ENCODE measurements at places on chromosomes 12 and 14.

DNA sequence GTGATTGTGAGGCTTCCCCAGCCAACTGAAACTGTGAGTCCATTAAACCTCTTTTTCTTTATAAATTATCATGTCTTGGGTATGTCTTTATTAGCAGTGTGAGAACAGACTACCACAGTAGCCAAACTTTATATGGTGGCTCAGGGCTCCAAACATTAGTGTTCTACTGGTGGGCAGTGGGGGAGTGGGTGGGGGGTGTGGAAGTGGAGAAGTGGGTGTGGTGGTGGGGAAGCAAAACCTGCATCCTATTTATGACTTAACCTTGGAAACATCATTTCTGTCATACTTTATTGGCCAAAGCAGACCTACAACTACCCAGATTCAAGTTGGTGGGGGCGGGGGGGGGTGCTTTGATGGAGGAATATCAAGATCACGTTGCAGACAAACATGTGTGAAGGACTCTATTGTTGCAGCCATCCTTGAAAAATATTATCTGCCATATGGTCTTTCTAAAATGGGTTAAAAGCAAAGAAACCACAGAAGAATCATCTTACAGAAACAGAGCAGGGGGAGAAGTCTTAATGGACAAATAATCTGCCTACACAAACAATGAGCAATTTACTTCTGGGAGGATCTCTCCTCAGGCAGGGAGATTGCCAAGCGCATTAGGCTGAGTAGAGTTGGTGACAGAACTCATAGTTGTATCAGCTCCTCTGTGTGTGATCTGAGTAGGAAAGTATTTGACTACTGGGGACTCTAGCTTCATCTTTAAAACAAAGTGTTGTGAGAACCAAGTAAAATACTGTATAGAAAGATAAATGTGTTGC is 1.4 kb upstream of the PWP1 start:
- DNase-seq, result no peak

DNA sequence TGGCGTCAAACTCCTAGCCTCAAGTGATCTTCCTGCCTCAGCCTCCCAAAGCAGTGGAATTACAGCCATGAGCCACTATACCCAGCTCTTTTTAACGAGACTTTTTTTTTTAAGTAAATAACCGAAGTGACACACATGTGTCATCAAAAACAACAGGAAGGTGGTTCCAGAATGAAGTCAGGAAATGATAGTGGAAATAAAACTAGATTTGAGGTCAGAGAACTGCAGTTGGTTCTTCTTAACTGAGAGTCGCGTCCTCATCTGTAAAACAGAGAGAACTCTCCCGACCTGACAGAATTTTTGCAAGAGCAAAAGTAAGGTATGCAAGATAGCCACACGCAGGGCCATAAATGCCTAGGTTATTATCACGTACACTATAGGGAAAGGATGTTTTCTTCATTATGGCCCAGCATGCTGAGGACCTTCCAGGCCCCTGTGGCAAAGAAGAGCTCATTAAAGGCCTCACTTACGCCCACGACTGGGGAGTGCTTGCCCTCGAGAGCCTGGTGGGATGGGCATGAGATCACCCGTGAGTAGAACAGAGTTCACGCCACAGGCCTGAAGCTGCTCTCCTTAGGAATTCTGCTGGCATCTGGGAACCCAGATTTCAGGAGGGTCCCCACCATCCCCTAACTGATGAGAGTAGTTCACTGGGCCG is 67.2 kb downstream of the SCARB1 start:
- DNase-seq, result no peak

DNA sequence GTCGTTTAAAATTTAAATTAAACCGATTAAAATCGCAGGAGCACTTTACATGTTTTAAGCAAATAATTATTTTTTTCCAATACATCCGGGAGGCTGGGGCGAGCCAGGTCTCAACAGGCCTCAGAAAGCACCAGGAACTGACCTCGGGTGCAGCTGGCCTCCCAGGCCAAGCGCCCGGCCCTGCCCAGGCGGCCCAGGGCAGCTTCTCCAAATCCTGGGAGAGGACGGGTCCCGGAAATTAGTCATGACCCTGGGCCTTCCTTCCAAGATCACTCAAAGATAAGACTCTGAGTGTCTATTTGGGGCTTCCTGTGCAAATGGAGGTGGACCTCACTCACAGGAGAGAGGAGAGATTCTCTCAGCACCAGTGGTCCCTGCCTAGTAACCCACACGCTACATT is 177.1 kb downstream of the BCL11B start:
- no peak for DNase-seq

DNA sequence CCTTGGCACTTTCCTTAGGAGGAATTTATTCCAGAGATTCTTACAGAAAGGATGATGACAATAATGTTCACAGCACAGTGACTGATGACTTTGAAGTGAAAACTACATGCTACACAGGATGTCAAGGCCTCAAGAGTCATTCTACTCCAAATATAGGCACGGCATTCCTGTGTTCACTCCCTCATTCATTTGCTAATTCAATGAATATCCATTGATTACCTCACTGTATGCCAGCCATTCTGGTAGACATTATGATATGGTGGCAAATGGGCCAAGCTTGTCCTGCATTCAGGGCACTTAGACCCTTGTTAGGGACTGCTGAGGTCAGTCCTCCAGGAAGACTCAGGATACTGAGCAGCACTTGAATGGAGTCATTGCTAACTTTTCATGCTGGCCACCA is 48.0 kb downstream of the FOXN4 start:
- no peak for DNase-seq

DNA sequence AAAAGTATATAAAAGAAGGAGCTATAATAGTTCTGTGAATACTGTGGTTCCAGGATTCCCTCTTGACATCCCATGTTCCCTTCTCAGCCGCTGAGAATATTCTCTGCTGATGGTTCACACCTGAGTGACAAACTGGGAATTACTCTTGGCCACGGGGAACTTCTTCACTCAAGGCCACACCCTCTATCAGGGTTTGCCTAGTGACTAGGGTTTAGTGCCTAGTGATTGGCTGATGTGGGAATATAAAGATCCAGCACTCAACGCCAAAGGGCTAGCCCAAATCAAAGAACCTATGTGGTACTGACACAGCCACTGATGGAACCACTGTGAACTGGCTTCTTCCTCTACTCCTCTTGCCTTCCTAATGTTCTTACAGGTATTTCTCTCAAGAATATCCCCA is 248.4 kb downstream of the ASCL1 start:
- no peak for DNase-seq

DNA sequence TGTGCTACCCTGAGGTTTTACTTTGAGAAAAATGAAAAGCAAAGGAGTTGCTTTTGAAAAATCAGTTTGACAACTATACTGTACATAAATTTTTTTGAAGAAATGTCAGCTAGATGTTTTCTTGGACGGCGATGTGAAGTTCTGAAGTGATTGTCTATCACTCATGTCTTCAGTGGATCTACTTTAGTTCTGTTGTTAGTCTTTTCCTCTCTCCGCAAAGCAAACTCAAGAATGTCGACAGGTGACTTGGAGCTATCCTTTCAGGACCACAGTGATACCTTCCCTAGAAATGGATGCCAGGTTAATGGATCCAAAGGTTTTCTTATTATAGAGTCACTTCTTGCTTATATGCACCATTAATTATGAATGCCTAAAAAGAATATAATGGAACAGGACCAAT is 1.2 kb downstream of the PTPRO start:
- DNase-seq, result no peak

DNA sequence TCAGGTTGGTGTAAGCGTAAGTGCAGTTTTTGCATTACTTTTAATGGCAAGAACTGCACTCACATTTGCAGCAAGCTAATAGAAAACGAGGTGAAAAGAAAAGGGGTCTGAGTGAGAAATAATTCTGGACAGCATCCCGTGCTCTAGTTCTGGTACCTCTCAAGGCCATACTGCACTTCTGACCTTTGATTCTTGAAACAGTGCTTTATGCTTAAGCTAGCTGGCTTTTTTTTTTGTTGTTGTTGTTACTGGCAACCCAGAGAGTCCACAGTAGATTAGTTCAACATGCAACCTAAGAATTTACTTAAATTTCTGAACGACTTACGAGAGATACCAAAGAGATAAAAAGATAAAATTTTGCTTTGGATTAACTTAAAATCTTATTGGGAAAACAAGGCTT is 75.2 kb upstream of the PRKD1 start:
- DNase-seq, result no peak

DNA sequence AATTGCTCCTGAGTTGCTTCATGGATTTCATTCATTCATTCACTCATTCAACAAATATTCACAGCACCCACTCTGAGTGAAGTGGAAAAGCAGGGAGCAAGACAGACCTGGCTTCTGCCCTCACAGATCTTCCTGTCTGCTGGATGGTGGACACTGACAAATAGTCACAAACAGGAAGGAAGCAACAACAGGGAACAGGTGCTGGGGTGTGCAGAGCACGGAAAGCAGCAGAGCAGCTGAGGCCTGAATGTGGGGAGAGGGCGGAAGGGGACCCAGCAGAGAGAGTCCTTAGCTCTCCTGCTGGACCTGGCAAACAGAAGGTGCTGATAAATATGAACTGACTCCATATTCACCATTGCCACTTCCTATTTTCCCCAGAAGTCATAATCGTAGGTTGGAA is 54.4 kb downstream of the SETD3 start:
- no peak for DNase-seq

DNA sequence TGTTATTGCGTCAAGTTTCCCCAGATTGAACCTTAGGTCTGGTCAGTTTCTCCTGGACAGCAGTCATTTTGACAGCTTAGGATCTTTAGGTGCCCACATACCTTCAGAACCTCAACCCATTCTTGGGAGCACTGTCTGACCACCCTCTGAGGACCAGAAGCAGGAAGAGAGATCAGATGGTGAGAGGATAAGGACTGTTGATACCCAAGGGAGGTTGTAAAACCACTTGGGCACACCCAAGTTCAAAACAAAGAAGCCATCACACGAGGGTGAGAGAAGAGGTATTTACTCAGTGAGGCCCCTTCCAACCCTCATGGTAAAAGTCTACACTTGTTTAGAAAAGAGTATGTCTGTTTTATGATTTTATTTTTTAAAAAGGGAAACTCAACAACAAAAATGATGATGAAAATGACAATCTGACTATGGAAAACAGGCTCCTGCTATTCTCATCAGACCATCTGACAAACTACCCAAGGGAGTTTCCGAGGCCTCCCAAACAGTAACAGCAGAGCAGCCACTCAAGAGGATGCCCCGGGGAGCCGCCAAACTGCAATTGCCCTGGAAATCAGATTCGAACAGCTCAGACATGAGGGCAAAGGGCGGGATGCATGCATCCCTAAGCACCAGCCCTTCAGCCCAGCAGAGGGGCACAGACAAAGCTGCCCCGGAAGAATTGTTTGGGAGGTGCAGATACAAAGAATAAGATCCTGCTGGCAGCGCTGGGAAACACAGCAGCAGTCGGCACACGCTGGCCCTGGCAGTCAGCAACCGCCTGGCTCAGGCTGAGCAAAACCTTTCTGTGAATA is 162.6 kb upstream of the PLEKHG7 start:
- no peak for DNase-seq

- no peak for DNase-seq
Measured at GRCh38 chr12:81350309-81350708, 272.4 kb downstream of the ACSS3 start.

- no peak for DNase-seq
Measured at GRCh38 chr12:128418944-128419343, 152.0 kb downstream of the TMEM132C start.

DNA sequence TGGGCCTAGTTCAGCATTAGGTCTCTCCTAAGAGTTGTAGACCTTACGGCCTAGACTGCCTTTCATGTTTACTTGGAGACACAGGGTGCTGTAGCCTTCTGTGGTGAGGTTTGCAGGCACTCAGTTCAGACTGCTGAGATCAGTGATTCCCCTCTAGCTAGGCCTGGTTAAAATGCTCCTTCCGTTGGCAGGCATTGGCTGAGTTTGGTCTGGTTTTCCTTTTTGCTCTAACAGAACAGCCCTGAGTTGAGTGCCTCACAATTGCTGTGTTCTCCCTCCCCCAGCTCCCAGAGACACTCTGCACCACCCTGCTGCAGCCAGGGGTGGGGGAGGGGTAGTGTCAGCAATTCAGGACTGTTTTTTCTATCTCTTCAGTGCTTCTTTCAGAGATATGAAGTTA is 178.9 kb upstream of the DYRK2 start:
- no peak for DNase-seq

GRCh38 chr12:106962286-106962685 is 6.6 kb downstream of the TMEM263 start:
- DNase-seq, result no peak

- DNase-seq, result no peak
Measured at GRCh38 chr12:125533434-125534029, 468.3 kb downstream of the AACS start.

DNA sequence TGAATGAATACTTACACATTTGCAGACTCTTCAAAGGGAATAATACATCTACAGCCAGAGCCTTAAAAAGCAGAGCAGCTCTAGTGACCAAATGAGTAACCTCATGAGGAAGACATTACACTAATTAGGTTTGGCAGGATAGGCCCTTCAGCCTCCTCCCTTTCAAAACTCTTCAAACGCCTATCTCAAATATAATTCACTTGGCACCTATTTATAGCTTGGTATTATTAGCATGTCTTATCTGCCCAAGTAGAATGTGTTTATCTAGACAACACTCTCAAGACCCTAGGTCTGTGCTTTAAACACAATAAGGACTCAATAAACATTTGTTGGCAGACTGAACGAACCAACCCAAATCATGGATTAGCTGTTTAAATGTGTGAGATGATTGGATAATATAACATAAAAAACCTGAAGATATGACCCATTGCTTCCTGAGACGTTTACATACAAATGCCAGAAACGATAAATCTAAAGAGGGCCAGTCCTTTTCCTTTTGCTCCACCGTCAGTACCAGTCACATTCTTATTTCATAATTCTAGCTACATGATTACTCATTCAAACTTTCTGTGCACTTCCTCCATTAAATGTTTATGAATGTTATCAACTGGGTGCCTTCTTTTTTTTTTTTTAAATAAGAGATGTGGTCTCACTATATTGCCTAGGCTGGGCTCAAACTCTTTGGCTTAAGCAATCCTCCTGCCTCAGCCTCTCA is 123.3 kb downstream of the CEP83 start:
- DNase-seq, result no peak

GRCh38 chr12:11863988-11864387 is 206.8 kb upstream of the BCL2L14 start:
- no peak for DNase-seq

GRCh38 chr14:67710209-67710608 is 8.5 kb downstream of the RDH12 start:
- no peak for DNase-seq

- DNase-seq, result no peak
Measured at GRCh38 chr14:76894308-76894707, 68.1 kb downstream of the LRRC74A start.

DNA sequence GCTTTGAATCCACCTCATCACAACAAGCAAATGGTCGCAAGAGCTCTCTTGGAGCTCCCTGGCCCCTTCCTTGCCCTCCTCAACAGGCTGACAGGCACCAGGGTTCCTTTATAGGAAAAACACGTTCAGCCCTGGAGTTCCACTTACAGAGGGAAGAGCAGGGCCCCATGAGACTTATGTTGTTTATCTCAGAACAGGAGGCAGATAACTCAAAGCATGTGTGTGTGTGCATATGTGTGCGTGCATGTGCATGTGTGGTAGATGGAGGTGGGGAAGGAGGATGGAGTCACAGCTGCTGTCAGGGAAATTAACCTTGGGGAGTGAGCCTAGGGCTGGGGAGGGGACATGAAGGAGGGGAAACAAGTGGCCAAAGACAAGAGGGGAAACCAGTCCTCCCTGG is 138.1 kb downstream of the DPF3 start:
- DNase-seq, result no peak

- no peak for DNase-seq
Measured at GRCh38 chr12:57089271-57090245, 644 bp downstream of the NAB2 start.
